ENCODE measurements at places on chromosomes 7 and 10.

DNA sequence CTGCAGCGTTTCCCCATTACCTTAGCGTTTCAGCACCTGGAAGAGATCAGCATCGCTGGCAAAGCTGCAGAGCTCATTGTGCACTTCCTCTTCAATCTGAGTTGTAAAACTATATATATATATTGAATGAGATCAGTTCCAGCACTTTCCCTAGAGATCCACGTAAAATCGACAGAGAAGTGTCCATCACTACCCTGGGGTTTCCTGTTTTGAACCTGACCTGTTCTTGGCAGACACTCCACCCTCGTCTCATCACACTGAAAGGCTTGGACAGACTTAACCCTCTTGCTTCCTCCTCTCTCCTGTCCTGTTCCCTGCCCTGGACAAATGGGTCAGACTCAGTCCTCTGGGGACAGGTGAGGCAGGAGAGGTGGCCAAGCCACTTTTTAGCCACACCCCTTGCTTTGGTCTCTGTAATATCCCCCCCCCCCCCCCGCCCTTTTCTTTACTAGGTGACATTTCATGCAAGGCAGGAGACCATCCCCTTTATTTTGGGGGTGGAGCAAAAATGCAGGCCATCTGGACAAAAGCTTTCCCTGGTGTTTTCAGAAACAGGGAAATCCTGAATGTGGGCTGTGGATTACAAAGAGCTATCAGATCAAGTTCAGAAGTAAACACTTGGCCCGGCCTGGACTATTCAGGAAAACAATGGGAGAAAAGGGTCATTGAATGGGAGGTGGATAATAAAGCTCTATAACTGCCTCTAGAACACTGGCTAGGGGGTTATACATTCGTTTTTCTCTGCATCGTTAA, 83.7 kb upstream of the KDM7A start:
- no peak for DNase-seq

GRCh38 chr7:585229-585711, 65.6 kb upstream of the PDGFA start:
- DNase-seq, result no peak

DNA sequence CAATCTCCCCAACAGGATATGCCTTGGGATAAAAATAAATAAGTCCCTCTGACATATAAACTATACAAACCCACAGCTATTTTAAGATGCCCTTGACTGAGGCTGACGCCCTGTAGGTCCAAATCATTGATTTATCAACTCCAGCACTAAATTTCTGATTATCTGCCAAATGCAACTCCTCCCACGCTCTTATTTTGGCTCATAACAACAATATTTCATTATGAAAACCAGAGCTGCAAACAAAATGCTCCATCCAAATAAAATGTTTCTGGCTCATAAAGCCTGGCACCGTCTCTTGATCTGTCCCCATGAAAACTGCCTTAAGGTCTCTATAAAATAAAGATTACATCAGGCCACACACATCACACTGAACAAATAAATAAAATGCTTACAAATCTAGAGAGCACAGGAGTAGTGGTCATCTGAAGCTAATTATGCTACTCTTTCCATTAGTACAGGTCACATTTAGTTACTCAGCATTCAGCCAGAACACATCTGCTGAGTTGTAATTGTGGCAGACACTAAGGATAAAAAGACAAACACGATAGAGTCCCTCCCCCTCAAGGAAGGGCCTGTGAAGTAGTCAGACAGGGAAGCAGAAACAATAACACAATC, 28.8 kb downstream of the CACUL1 start:
- DNase-seq, result no peak

- no peak for DNase-seq
These were observed 110.1 kb upstream of the KIF5B start for GRCh38 chr10:32166365-32166764.

- DNase-seq, result no peak
These were observed 62.2 kb upstream of the TRIM8 start for GRCh38 chr10:102581981-102582580.

DNA sequence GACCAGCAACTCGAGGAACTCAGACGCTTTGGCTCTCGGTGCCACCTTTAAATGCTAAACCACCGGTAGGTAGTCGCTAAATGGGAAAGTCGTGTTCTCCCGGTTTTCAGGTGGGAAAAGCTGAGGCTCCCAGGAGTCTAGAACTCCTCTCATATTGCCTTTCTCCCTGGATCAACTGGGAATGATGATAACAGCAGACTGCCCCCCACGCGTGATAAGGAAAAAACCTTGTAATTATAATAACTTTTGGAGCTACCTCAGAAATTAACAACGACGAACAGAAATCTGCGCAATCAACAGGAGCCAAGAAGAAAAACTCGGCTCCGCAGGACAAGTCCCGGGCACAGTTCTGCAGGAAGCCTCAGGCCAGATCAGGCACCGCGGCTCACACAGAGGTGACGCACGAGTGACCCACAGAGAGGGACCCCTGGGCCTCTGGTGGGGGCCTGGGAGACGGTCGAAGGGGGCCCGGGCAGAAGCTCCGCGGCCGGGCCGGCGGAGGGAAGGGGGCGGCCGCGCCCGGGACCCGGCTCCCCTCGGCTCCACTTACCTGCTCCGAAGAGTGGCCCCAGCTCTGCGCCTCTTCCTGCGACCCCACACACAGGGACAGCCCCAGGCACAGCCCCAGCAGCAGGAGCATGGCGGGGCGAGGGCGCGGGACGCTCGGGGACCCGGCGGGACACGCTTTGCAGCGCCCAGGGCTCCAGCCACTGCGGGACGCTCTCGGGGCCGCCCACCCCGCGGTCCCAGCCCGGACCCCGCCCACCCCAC, at the start of gene ITIH5:
ITIH5 (minus strand) TSS at position 714 of the 771 bp plus-strand sequence; CDS start at position 640, 74 bp downstream.
- DNase-seq, result no peak

DNA sequence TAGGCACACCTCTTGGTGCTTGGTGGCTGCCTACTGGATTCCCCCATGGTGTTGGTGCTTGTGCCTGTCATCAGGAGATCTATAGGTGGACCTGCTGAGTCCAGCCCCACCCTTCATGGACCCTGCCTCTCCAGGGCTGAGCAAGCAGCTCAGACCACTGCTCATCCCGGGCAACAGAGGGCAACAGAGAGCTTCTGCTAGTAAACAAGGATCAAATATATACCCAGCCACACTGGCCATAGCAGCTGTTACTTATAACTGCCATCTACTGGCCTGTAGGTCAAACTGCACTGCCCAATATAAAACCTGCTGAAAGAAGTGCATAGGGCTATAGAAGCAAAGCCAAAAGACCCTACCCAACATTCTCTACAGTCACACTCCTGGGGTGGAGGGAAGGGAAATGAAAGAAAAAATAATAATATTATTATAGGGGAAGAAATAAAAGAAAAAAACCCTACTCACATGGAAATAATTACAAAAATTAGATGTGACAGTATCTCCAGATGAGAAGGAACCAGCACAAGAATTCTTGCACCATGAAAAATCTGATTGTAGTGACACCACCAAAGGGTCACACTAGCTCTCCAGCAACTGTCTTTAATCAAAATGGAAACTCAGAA, 54.9 kb upstream of the ZNF800 start:
- DNase-seq, result peak; percentile 35

DNA sequence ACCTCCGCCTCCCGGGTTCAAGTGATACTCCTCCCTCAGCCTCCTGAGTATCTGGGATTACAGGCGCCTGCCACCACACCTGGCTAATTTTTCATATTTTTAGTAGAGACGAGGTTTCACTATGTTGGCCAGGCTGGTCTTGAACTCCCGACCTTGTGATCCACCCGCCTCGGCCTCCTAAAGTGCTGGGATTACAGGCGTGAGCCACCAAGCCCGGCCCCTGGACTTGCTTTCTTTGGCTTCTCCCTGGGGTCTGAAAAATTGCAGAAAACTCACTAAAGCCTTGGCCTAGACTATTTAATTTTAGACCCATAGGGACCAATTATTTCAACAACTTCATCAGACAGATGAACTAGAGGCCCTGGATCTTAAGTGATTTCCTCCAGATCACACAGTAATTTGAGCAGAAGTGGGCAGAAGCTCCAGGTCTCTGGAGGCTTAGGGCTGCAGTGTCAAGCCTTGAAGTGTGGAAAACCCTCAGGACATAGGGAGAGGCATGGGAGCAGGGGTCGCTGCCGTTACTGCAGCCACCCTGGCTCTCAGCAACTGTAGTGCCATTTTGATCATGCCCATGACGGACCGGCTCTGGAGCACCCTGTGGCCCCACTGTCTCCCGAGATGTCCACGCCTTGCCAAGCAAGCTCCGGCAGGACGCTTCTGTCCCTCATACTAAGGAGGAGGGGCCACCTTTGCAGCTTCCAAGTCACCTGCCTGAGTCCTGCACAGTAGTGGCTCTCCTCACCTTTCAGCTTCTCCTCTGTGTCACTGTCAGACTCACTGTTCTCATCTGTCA, 72.4 kb downstream of the DENND2A start:
- no peak for DNase-seq

- no peak for DNase-seq
These were observed 100.5 kb downstream of the INPP5A start for GRCh38 chr10:132638130-132638515.

DNA sequence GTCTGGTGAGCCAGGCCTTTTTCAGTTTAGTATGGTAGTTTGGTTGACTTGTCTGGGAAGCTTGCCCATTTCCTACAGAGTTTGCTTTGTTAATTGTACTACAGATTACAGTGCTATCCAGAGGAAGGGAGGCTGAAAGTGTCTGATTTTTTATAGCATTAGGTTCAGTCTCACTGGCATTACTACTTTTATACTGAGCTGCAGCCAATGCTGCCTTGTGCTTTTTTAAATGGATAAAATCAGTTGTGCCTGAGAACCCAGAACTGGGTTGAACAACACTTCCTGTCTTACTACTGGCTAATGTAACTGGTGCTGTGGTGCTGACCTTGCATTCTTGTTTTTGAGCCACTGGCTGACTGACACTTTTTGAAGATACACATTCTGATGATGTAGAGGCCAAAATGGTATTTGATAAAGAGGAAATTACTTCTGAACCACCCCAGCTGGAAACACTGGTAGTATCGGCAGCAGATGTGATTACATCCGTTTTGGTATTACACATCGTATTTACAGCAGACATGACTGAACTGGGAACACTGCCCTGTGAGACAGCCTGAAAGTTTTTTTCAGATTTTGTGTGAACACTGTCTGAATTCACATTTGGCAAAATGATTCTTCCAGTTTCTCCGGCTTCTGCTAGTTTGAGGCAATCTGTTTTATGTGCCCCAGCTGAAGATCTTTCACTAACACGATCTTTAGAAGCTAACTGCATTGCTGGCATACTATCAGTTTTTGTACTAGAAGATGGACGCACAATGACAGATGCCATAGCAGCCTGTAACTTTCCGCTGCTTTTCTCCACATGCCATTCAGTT, 74.1 kb downstream of the NRBF2 start:
- no peak for DNase-seq

DNA sequence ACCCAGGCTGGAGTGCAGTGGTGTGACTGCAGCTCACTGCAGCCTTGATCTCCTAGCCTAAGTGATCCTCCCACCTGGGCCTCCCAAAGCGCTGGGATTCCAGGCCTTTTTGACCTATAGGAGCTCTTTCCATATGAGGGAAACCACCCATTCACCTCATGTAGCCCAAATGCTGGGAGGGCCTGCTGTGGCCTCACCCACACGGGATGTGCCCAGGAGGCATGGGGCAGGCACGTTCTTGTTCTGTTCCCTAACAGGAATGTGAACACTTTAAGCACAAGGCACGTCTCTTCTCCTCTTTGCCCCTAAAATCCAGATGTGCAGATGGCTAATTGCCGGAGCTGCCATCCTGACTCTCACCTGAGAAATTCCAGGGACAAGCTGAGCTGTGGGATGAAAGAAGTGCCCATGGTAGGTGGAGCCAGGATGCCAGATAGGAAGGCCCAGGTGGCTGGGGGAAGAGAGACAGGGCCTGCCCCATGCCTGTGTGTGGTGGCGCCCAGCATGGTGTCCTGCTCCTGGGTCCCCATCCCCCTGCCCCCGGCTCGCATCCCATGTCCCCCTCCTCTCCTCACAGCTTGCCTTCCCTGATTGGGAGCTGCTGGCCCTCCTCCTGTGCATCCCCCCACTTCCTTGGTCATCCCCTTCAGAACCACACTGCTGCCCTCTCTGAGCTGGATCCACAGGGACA, 17.3 kb downstream of the CAMK2B start:
- no peak for DNase-seq

GRCh38 chr10:75910032-75910431, 478.6 kb downstream of the LRMDA start:
- no peak for DNase-seq

- no peak for DNase-seq
These were observed 5.8 kb upstream of the ZNF736 start for GRCh38 chr7:64308016-64308270.

- DNase-seq, result no peak
These were observed 1238.9 kb downstream of the XPNPEP1 start for GRCh38 chr10:108684431-108684830.

DNA sequence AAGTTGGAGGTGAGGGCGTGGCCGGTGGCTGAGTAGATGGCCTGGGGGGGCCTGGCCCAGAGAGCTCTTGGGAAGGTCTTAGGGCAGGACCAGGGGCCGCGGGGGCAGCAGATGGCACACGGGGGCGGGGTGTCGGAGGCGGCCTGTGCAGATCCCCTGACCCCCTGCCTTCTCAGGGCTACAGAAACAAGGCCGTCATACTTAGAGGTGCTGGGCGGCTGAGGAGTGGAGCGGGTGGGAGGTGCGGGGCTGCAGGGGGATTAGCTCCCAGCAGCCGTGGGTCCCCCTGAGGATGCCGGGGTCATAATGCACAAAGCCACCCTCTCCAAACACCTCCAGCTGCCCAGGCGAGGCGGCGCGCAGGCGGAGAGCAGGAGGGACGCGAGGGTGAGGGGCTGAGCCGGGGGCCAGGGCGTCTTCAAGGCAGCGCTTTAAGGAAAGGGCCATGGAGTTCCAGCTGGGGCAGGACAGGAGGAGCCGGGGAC, 40.4 kb upstream of the ZNF32 start:
- no peak for DNase-seq

GRCh38 chr10:19595212-19595845, 220.9 kb upstream of the PLXDC2 start:
- no peak for DNase-seq

DNA sequence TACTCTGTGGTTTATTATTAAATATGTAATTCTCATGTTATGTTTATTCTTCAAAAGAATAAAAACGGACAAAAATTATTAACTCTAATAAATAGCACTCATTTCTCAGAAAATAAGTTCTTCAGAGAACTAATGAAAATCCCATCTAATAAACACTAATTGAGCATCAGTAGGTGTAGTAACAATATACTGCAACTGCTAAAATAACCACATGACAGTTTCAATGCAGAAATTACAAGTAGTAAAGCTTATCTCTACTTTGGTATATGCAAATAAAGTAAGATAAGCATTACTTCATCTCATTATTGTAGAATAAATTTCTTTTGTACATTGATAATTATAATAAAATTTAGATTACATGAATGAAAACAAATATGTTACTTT, 56.4 kb upstream of the DKK1 start:
- DNase-seq, result no peak

DNA sequence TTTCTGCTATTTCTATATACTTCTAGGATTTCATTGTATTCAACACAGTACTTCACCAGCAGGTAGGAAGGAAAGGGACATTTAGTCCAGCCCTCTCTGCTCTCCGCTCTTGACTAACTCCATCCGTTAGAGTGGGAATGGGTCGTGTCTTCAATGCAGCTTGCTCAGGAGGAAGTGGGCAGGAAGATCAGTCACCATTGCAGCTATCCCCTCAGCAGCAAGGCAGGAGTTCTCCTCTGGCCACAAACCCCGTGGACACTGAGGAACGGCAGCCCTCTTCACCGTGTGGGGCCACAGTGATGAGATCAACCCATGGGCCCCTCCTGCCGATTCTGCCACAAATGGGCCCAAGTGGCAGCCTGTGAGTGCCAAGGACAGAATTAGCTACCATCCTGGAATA, 30.2 kb upstream of the IKZF1 start:
- no peak for DNase-seq
